ENCODE measurements at places on chromosomes 7 and 10.

DNA sequence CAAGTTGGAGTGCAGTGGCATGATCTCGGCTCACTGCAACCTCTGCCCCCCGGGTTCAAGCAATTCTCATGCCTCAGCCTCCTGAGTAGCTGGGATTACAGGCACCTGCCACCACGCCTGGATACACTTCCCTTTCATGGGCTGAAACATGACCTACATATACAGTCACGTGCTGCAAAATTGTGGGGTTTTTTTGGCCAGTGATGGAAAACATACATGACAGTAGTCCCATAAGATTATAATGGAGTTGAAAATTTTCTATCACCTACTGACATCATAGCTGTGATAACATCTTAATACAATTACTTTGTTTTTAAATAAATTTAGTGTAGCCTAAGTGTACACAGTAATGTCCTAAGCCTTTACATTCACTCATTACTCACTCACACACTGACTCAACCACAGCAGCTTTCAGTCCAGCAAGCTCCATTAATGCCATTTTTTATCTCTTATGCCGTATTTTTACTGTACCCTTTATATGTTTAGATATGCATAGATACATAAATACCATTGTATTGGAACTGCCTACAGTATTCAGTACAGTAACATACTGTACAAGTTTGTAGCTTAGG, 79.9 kb upstream of the TMEM196 start:
- no peak for DNase-seq

DNA sequence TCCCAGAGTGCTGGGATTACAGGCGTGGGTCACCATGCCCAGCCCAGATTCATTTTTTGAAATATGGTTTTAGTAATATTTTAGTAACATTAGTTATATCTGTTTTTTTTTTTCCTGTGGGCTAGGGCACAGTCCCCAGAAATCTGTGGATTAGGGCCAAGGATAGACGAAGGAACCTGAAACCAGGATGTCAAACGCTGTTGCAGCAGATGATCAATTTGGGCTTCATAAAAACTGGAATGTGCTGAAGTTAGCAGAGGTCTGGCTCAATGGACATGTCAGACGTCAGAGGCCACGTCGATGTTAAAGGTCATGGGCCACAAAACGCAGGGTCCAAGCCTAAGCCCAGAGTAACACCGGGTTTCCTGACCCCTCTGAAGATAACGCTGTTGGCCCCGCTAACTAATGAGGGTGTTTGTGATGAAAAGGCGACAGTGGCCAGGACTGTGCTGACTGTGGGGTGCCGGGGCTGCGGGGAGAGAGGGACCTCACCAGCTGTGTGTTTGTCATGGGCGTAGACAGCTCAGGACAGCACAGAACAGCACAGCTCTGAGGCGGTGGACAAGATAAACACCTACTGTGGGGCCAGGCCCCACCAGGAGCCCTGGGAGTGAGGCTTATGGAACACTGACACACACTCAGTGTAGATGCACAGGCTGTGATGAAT, 23.8 kb upstream of the GTPBP4 start:
- DNase-seq = no peak

DNA sequence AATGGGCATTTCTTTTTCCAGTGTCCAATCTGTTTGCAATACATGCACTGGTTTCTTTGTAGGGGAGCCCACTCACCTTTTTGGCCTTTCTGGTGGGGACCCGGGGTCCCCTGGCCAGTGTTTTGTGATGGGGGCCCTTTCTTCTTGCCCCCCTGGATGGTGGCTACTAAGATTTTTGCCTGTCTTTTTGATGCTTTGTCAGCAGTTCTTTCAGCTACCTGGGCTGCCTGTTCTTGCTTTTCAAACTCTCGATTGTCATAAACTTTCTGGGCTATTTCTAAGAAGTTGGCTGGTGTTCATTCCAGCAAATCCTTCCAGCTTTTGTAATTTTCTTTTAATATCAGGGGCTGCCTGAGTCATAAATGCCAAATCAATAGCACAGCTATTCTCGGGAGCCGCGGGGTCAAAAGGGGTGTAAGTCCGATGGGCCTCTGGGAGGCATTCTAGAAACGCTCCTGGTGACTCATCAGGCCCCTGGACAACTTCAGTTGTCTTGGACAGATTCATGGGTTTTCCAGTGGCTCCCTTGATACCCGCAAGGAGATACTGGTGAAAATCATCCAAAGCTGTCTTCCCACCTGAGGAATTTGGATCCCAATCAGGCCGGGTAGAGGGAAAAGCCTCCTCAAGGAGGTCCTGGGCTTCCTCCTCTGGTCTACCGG, 79.0 kb downstream of the PRR15 start:
- no peak for DNase-seq

DNA sequence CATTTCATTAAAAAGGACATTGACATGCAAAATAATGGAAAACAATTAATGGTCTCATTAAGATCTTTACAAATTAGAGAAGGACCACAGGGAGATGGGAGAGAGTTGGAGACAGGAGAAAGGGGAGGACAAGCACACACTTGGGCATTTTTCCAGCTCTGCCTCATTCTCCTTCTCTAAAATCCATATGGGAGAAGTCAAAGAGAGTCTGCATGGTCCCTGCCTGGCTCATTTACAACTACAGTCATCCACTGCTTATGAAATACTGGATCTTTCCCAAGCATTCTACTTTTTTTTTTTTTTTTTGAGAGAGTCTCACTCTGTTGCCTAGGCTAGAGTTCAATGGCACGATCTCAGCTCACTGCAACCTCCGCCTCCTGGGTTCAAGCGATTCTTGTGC, 518.9 kb upstream of the CELF2 start:
- no peak for DNase-seq

GRCh38 chr7:41503438-41503837, 199.5 kb downstream of the INHBA start:
- no peak for DNase-seq

DNA sequence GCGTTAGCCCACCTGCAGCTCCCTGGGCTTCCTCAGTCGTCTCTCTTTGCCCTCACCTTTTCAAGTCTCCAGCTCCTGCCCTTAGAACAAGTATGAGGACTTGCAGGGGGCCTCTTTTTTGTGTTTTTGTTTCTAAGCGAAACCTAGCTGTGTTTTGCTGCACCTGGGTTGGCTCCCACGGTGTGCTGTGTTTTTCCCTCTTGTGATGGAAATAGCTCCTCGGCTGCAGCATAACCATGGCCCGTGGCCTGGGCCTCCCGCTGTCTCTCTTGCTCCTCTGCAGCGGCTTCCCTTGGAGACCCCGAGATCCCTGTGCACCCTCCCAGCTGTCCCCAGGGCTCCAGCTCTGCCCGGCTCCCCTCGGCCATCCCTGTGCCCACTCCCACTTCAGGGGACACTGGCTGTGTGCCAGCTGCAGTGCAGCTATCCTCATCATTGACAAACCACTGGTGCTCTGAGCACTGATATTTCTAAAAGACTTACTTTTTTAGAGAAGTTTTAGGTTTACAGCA, 75.6 kb upstream of the TCERG1L start:
- no peak for DNase-seq

DNA sequence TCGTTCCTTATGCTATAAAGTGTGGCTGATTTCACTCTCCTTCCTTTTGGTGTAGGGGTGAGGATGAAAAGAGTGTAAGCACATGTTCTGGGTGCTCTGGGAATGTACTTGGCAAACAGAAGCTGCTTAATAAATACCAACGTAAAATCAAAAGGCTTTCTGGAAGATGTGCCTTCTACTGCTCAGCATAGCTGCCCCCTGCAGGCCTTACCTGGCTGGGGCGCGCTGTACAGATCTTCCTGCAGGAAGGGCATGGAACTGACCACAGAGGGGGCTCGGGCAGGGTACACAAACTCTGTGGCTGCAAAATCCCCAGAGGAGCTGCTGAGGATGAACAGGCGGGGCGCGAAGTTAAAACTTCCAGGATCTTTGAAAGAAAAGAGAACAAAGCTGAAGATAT, 169.4 kb downstream of the SVIL start:
- no peak for DNase-seq
